Aorta (tissue), 5 donors: ENCODE measurements at places on chromosomes 1 and 21. TPM values are rescaled to one million over a fixed set of nuclear protein-coding genes. Genes with fewer than 3 reads are reported as not detected.
A peak's percentile ranks its signal among the peaks of the same experiment; 100 is the strongest.

GRCh38 chr1:35718492-35719336, at the start of gene C1orf216:
Gene C1orf216, minus strand, starts transcription at chr1:35718884. Its CDS starts 2,563 bp downstream, at chr1:35716321.
- peaks cover 6% of the 10 kb centered on the region for H3K36me3 ChIP-seq
- peak within 1 kb of the TSS; percentile 65 for H3K4me3 ChIP-seq
- peak within 1 kb of the TSS; percentile 23 for H3K27ac ChIP-seq
- H3K27me3 ChIP-seq = no peaks in the 10 kb centered on the region
- H3K4me1 ChIP-seq = no peaks in the 10 kb centered on the region
- DNase-seq = peak; percentile 91

DNA sequence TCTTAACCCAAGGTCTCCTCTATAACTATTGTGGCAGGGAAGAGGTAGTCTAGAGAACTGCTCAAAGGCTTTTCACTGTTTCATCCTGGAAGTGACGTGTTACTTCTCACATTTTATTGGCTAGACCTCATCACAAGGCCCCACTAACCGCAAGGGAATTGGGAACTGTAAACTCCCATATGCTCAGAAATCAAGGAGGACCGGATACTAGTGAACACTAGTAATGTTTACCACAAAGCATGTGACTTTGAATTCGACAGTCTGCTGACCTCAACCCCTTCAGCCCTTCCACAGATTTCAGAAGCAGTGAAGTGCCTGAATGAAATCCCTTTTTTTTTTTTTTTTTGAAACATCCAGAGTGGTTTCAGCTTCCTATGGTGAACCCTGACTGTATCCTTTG, 3.4 kb upstream of the EEIG2 start:
- no peak for DNase-seq
- no peaks in the 10 kb centered on the region for H3K36me3 ChIP-seq
- no peak overlapping the region for H3K4me3 ChIP-seq
- no peaks in the 10 kb centered on the region for H3K4me1 ChIP-seq
- H3K27me3 ChIP-seq = no peaks in the 10 kb centered on the region

Gene METTL18
- polyA plus RNA-seq = 9.6 TPM

- no peak overlapping the region for H3K27ac ChIP-seq
- H3K27me3 ChIP-seq = no peaks in the 10 kb centered on the region
- H3K4me3 ChIP-seq = no peak overlapping the region
- H3K36me3 ChIP-seq = peaks cover 2% of the 10 kb centered on the region
- DNase-seq = peak; percentile 66
Observed at GRCh38 chr21:46217511-46218196, 10.9 kb downstream of the LSS start.

DNA sequence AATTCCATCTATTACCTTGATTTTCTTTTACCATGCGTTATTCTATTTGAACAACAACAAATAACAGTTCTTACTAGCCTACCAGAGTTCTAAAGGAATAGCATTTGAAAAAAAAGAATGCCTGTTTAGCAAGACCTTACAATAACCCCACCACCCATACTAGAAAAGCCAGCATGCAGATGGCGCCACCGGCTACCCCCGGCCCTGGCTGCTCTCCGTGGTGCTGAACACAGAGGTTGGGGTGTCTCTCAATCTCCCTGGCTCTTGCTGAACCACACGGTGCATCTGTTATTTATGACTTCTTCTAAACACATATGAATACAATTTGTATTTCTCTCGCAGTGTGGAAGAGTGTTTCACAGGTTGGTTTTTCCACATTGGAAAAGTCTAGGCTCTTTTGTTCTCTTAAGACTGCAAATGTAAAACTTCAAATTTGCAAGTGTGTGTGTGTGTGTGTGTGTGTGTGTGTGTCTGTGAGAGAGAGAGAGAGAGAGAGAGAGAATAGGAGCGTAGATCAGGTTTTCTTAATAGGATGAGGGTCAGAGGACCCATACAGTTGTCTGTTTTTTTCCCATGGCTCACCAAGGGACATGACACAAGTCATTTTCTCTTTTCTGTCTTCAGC, 13.6 kb downstream of the GRIK3 start:
- H3K36me3 ChIP-seq = no peaks in the 10 kb centered on the region
- DNase-seq = no peak
- no peak overlapping the region for H3K4me3 ChIP-seq
- no peak overlapping the region for H3K27ac ChIP-seq

GRCh38 chr1:38266197-38266520, 219.6 kb upstream of the POU3F1 start:
- H3K4me1 ChIP-seq = no peaks in the 10 kb centered on the region
- H3K36me3 ChIP-seq = no peaks in the 10 kb centered on the region
- H3K27me3 ChIP-seq = no peaks in the 10 kb centered on the region
- DNase-seq = no peak
- no peak overlapping the region for H3K27ac ChIP-seq
- no peak overlapping the region for H3K4me3 ChIP-seq

DNA sequence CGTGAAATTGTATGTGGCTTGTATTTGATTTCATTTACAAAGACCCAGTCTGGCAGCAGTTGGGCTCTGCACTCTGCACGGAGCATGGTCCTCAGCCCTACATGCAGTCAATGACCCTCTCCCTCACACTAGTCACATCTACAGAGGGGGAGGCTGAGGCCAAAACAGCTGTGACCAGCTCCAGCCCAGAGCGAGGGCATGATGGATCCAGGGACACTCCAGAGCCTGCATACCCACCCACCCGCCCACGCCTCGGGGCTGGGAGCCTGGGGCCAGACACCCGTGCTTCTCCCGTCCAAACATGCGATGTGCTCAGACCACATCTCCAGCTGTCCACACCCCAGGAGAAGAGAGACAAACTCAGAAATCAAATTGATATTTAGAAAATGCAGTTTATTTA, 14.0 kb upstream of the PRDM16 start:
- no peaks in the 10 kb centered on the region for H3K36me3 ChIP-seq
- no peaks in the 10 kb centered on the region for H3K4me1 ChIP-seq
- H3K27me3 ChIP-seq = no peaks in the 10 kb centered on the region

- no peak overlapping the region for H3K27ac ChIP-seq
- DNase-seq = no peak
Observed at GRCh38 chr1:201002510-201002909, 21.0 kb downstream of the KIF21B start.

DNA sequence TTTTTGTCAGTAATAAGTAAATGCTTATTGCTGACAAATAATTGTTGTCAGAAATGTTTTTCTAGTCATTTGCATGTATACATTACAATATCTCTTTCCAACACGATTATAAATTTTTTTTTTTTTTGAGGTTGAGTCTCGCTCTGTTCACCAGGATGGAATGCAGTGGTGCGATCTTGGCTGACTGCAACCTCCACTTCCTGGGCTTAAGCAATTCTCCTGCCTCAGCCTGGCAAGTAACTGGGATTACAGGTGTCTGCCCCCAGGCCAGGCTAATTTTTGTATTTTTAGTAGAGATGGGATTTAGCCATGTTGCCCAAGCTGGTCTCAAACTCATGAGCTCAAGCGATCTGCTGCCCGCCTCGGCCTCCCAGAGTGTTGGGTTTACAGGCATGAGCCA, 72.0 kb upstream of the ATF3 start:
- H3K27ac ChIP-seq = no peak overlapping the region
- H3K36me3 ChIP-seq = no peaks in the 10 kb centered on the region
- no peak for DNase-seq
- no peak overlapping the region for H3K4me3 ChIP-seq

DNA sequence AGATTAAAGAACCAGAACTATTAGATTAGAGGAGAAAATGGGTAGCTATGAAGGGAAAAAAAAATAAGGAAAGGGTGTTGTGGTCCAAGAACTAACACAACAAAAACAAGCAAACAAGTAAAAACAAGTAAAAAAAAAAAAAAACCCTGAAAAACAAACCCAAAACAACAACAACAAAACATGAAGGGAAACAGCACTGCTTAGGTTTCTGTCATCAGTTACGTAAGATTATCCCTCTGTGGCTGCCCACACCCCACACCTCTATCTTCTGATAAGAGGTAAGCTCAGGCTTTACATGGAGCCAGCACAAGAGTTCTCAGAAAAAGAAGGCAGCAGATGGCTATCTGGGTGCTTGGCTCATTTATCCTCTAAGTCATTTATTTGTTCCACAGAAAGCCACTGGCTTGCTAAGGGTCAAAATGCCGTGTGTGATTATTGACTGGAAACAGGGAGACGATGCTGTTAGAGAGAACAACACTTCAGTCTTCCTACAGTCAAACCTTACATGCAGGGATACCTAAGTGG, 57.5 kb downstream of the KIAA0319L start:
- H3K4me1 ChIP-seq = no peaks in the 10 kb centered on the region
- H3K36me3 ChIP-seq = no peaks in the 10 kb centered on the region
- no peak for DNase-seq
- no peaks in the 10 kb centered on the region for H3K27me3 ChIP-seq

Gene CELA3A
- polyA plus RNA-seq = 8.5 TPM
